ENCODE measurements at places on chromosomes 3 and 15. TPM values are rescaled to one million over a fixed set of nuclear protein-coding genes. Genes with fewer than 3 reads are reported as not detected.

Gene CCR9
- not detected for total RNA-seq

Gene LIPH
- 5.2 TPM for total RNA-seq

Gene PRICKLE2
- total RNA-seq: 13.7 TPM

Gene OCA2
- not detected for total RNA-seq

Gene FBXO40
- not detected for total RNA-seq

Gene GMNC
- 0.18 TPM for total RNA-seq

Gene TUSC7
- not detected for total RNA-seq

Gene ZPLD1
- not detected for total RNA-seq

Gene ECE2
- total RNA-seq: not detected
